NCI-H69 (cell line): ENCODE measurements at places on chromosomes 16 and 17.

- DNase-seq, result no peak
Observed at GRCh38 chr17:1045456-1045855, 48.5 kb downstream of the TIMM22 start.

- DNase-seq, result no peak
Observed at GRCh38 chr17:74094651-74095050, 108.8 kb upstream of the RPL38 start.

DNA sequence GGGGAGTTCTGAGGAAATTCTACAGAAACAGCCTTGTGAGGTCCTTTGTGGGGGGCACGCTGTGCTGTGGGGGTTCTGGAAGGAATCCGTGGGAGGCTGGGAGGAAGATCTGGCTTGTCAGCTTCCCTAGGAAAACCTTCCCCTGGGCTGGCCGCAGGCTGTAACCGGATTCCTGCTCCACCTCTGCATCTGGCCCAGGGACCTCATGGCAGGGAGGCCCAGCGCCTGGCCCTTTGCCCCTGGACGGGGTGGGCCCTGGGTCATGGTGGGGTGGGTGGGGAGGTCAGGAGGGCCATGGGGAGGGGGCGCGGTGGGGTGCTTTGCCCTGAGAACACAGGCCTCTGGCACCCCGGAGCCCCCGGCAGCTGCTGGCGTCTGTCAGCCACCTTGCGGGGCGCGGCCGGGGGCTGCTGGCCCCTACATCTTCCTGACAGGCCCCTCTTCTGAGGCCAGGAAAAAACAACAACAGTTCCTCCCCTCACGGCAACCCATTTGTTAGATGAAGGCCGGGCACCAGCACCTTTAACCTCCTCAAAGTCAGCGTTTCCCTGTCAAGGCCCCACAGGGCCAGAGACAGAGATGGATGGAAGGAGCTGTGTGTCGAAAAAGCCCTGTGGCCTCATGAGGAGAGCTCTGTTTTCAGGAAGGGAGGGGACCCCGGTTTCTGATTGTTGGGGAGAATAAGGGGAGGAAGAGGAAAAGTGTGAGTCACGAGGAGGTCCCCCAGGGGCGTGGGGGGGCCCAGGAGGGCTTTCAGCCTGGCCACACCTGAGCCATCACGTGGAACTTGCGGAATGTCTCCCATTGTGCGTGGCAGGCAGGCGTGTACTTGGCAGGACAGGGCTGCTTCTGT lies 3.6 kb upstream of the MEOX1 start:
- DNase-seq, result no peak

DNA sequence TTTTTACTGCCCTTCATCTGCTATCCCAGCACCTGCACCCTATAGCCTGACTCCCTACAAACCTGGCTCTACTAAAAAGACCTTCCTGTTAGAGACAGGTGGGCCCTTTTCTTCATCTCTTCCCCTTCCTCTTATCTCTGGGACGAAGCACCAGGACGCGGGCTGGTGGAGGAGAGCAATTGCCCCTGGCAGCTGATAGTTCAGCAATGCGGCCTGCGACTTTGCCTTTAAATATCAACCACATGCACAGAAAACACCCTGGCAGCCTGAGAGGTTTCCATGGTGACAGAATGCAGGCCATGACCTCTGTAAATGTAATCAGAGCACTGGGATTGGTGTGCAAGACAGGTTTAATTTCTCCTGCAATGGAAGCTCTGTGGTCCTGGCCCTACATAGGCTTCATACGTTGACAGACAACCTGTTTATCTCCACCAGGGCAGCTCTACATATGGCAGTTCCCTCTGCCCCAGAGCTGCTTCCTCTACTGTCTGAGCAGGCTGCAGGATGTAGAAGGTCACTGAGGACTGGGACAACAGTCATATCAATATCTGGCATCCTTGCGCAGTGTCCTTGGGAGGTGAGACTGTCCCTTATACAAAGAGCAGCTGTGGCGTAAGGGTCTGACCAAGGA lies 10.0 kb upstream of the SKAP1 start:
- DNase-seq, result peak; percentile 52

- peak; percentile 98 for DNase-seq
Observed at GRCh38 chr17:76820561-76820960, 47.6 kb upstream of the MGAT5B start.

DNA sequence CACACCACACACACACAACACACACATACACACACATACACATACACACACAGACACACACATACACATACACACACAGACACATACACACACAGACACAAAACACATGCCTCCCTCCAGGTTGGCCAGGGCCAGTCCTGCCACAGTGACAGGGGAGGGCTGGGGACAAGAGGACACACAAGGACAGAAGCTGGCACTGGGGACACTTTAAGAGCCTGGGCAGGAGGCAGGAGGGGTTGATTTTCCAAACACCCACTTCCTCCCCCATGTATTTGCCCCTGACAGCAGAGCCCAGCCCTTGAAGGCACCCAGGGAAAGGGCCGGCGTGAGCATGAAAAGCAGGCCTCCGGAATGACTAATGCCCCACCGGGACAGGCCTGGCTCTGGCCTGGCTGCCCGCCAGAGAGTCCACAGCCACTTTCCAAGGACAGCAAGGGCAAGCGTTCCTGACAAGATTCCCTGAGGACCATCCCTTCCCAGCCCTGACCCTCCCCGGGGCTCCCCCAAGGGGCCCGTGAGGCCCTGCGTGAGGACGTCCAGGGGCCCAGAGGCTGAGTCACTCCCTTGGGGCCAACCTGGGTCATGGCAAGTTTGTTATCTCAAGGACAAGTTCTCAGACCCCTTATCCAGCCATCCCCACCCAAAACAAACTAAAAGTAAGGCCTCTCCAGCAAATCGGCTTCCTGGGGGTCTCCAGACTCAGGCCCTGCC lies 235.6 kb downstream of the ZNF423 start:
- DNase-seq, result no peak

DNA sequence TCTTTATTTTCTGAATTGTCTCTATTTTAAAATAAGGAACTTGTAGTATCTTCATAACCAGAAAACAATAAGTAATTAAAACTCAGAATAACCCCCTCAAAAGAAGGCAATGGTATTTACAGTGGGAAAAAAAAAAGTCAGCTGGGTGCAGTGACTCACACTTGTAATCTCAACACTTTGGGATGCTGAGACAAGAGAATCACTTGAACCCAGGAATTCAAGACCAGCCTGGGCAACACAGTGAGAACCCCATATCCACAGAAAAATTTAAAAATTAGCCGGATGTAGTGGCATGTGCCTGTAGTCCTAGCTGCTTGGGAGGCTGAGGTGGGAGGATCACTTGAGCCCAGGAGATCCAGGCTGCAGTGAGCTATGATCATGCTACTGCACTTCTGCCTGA lies 33.5 kb downstream of the ADAM11 start:
- DNase-seq, result no peak

- DNase-seq, result no peak
Observed at GRCh38 chr17:45121055-45121454, 11.3 kb downstream of the PLCD3 start.

DNA sequence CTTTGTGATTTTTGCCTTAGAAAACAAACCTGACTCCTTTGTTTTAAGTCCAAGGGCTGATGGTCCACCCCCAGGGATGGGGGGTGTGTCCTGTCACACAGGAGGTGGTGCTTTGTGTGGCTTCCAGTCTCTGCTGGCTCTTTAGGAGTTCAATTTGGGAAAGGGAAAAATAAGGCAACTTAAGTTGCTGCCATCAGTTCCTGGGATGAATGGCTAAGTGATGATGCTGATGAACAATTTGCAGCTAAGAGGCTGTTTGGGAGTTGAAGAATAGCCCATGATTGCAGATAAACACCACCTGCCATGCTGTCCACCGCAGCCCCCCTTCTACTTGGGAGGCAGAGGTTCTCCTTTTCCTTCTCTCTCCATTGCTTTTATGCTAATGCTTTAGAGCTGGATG lies 40.2 kb downstream of the ARL4D start:
- peak; percentile 92 for DNase-seq
